ENCODE measurements at places on chromosomes 7 and 10.

- no peak for DNase-seq
Measured at GRCh38 chr7:103944230-103944900, 45.1 kb downstream of the RELN start.

GRCh38 chr7:93890464-93891068 lies at the start of gene TFPI2:
Gene TFPI2, minus strand, starts transcription at chr7:93890753. Its CDS starts 75 bp downstream, at chr7:93890678.
- no peak for DNase-seq

GRCh38 chr7:91276909-91277308 lies 12.7 kb downstream of the FZD1 start:
- no peak for DNase-seq

DNA sequence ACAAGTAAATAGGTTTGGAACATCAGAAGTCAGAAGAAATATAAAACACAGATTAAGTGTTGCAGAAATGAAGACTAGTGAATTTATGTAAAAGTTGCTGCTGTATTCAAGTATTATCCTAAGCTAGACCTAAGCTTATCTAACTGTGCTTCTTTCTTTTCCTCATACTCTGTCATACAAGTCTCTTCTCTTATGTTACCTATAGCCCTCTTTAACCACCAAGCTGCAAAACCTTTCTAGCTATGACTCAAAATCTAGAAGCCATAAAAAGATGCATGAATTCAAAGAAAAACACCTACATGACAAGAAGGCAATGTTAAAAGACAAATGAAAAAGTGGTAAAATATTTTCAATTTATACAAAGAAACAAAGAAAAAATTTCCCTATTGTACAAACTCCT lies 23.0 kb downstream of the DENND11 start:
- DNase-seq = no peak

- peak; percentile 14 for DNase-seq
Measured at GRCh38 chr7:123649964-123650363, 5.7 kb upstream of the LMOD2 start.

Measured in Kasumi-1 (cell line).